Endothelial cell (in vitro differentiated cells): ENCODE measurements at places on chromosomes 4 and X. TPM values are rescaled to one million over a fixed set of nuclear protein-coding genes. Genes with fewer than 3 reads are reported as not detected.
A peak's percentile ranks its signal among the peaks of the same experiment; 100 is the strongest.

SUPT20HL2 gene
- not detected for total RNA-seq

DNA sequence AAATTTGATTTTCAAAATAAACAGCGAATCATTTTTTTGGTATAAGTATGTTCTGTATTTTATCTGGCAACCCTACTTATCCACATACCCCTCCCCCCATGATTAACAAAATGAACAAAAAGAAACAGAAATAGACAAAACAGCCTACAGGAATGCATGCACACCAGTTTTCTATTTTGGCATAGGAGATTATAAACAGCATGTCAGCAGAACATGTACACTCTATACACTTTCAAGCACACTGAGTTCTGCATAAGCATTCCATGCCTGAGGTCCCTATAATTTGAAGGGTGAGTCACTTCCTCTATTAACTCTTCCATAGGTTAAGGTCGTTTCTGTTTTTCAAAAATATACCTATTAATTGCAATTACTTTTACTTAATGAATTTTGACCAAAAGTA, 28.0 kb upstream of the ZNF280C start:
- no peaks in the 10 kb centered on the region for H3K4me1 ChIP-seq
- no peaks in the 10 kb centered on the region for H3K27me3 ChIP-seq
- no peak overlapping the region for H3K27ac ChIP-seq
- H3K36me3 ChIP-seq: no peaks in the 10 kb centered on the region
- no peak overlapping the region for H3K4me3 ChIP-seq

GRCh38 chr4:153025406-153025805, 89.3 kb downstream of the FHDC1 start:
- H3K27me3 ChIP-seq: peaks cover 3% of the 10 kb centered on the region
- H3K27ac ChIP-seq: no peak overlapping the region
- DNase-seq: no peak
- no peaks in the 10 kb centered on the region for H3K4me1 ChIP-seq
- no peak overlapping the region for H3K4me3 ChIP-seq
- H3K36me3 ChIP-seq: peaks cover 9% of the 10 kb centered on the region

DNA sequence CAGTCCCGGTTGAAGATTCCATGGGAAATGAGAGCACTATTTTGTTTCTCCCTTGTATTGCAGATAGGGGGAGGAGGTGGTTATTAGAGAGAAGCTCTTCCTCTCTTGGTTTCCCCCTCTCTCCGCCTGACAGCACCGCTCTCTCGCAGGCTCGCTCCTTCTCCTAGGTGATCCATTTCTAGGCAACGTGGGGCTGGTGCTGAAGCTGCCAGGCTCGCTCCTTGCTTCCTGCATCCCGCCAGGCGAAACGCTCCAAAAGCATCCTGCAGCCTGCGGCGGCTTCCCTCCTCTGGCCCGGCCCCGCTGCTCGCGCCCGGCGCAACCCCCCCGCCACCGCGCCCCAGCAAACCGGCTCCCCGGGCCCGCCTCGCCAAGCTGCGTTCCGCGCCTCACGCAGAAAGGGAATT, at the start of gene GRID2:
TSS of gene GRID2 (plus strand) at position 346 of the 407 bp plus-strand sequence.
- H3K27me3 ChIP-seq: peaks cover 8% of the 10 kb centered on the region
- H3K27ac ChIP-seq: peak within 1 kb of the TSS; percentile 11
- peak within 1 kb of the TSS; percentile 92 for H3K4me3 ChIP-seq
- no peaks in the 10 kb centered on the region for H3K36me3 ChIP-seq
- DNase-seq: peak; percentile 60

DNA sequence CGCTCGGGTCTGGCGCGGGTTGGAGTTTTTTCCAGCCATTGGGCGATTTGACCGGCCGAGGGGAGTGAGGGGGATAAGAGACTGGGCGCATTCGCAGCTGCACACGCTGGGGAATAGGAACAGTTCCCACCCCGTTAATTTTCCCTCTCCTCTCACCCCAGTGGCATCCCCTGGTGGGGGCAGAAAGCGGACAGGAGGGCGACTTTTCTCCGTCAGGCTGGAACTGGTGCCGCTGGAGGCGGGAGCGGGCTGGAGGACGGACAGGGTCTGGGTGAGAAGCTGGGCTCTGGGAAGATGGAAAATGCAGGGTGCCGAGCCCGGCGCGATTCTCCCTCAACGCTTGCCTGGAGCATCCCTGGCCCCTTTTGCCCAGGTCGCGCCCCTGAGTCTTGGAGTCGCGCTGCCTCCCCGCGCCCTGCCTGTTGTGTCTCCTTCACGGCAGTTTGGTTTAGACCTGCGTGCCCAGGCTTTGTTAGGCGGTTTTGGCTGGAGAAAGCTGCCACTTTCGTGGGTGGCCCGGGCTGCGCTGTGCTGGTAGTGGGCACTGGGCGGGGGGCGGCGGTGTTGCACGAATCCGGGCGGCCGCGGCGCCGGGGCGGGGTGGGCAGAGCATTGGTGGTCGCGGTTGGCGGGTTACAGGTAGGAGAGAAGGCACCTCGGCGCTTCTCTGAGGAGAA, 2.0 kb downstream of the ADGRL3 start:
- H3K27ac ChIP-seq: peak overlapping the region; percentile 89
- peak overlapping the region; percentile 99 for H3K4me3 ChIP-seq
- peak; percentile 39 for DNase-seq
- H3K27me3 ChIP-seq: peaks cover 23% of the 10 kb centered on the region
- no peaks in the 10 kb centered on the region for H3K36me3 ChIP-seq

- no peak overlapping the region for H3K27ac ChIP-seq
- H3K27me3 ChIP-seq: peaks cover 5% of the 10 kb centered on the region
- H3K36me3 ChIP-seq: peaks cover 4% of the 10 kb centered on the region
- H3K4me1 ChIP-seq: peaks cover 2% of the 10 kb centered on the region
- DNase-seq: no peak
Measured at GRCh38 chr4:75895744-75896314, 6.4 kb downstream of the PPEF2 start.
